ENCODE measurements at places on chromosomes 13 and 19. TPM values are rescaled to one million over a fixed set of nuclear protein-coding genes. Genes with fewer than 3 reads are reported as not detected.

The PABPC3 gene
- 0.22 TPM for polyA plus RNA-seq

The PRR36 gene
- polyA plus RNA-seq: not detected

The C5AR1 gene
- polyA plus RNA-seq: 26.9 TPM

The ZNF677 gene
- 9.4 TPM for polyA plus RNA-seq

The MICOS13 gene
- 120 TPM for polyA plus RNA-seq

The CBY2 gene
- polyA plus RNA-seq: not detected

The CD79A gene
- polyA plus RNA-seq: not detected

The IRGC gene
- polyA plus RNA-seq: not detected

The GPATCH1 gene
- 4.7 TPM for polyA plus RNA-seq

The ERICH4 gene
- polyA plus RNA-seq: not detected

The GPC6 gene
- 5.8 TPM for polyA plus RNA-seq

The PSG7 gene
- polyA plus RNA-seq: not detected

The GGACT gene
- 2.4 TPM for polyA plus RNA-seq

The SIGLEC8 gene
- 0.04 TPM for polyA plus RNA-seq

The DIRAS1 gene
- 2.2 TPM for polyA plus RNA-seq

The FCHO1 gene
- polyA plus RNA-seq: 0.76 TPM

The RNF17 gene
- 0.08 TPM for polyA plus RNA-seq

The SLC25A42 gene
- 10.8 TPM for polyA plus RNA-seq

The SBK3 gene
- polyA plus RNA-seq: 0.29 TPM

The TSHZ3 gene
- polyA plus RNA-seq: 3.9 TPM

The COX6B1 gene
- 932 TPM for polyA plus RNA-seq

The FLT3LG gene
- 7.4 TPM for polyA plus RNA-seq

The CDX2 gene
- polyA plus RNA-seq: 3.2 TPM

The ANKRD24 gene
- 1.6 TPM for polyA plus RNA-seq

The MBD3L1 gene
- not detected for polyA plus RNA-seq

The EPN1 gene
- polyA plus RNA-seq: 71.6 TPM

The RAB3A gene
- 1.00 TPM for polyA plus RNA-seq

The TPTE2 gene
- not detected for polyA plus RNA-seq

The KLK15 gene
- not detected for polyA plus RNA-seq

The NOTCH3 gene
- polyA plus RNA-seq: 6.7 TPM

The TTYH1 gene
- polyA plus RNA-seq: 0.79 TPM

The MPHOSPH8 gene
- polyA plus RNA-seq: 18.6 TPM

The KIR3DL2 gene
- polyA plus RNA-seq: not detected

The UBL5 gene
- polyA plus RNA-seq: 718 TPM

The METTL21C gene
- not detected for polyA plus RNA-seq

The ZNF93 gene
- 1.7 TPM for polyA plus RNA-seq

The ZNF880 gene
- polyA plus RNA-seq: 8.5 TPM

The ATP12A gene
- not detected for polyA plus RNA-seq

The SIGLECL1 gene
- polyA plus RNA-seq: not detected

The KLK3 gene
- not detected for polyA plus RNA-seq

The DPP9 gene
- polyA plus RNA-seq: 36.4 TPM

The SLC8A2 gene
- 1.9 TPM for polyA plus RNA-seq

The NDUFS7 gene
- polyA plus RNA-seq: 110 TPM

The MCEMP1 gene
- 20.8 TPM for polyA plus RNA-seq

The ZNF473 gene
- 2.5 TPM for polyA plus RNA-seq

The KLK10 gene
- polyA plus RNA-seq: 0.15 TPM

The PROZ gene
- polyA plus RNA-seq: not detected

The POLR2E gene
- 226 TPM for polyA plus RNA-seq

The PSG3 gene
- not detected for polyA plus RNA-seq

The ZNF846 gene
- polyA plus RNA-seq: 2.6 TPM

The HIF3A gene
- polyA plus RNA-seq: 99.1 TPM

The CRX gene
- 0.11 TPM for polyA plus RNA-seq

The OVOL3 gene
- not detected for polyA plus RNA-seq

The THSD8 gene
- polyA plus RNA-seq: 1.8 TPM

The CEACAM4 gene
- 0.55 TPM for polyA plus RNA-seq

The SYNE4 gene
- 0.22 TPM for polyA plus RNA-seq

The CCL25 gene
- not detected for polyA plus RNA-seq

The EBPL gene
- polyA plus RNA-seq: 53.3 TPM

The CCDC194 gene
- polyA plus RNA-seq: not detected

The SYCN gene
- polyA plus RNA-seq: 1.0 TPM
